OCI-M1 (cell line): ENCODE measurements at places on chromosomes 2 and 18.
A peak's percentile ranks its signal among the peaks of the same experiment; 100 is the strongest.

GRCh38 chr2:17753803-17754663 lies at the start of the genes GEN1 and SMC6:
TSS of gene GEN1 (plus strand) at chr2:17754138. CDS start at chr2:17759944, 5,806 bp downstream.
TSS of gene SMC6 (minus strand) at chr2:17753810. CDS start at chr2:17745946, 7,864 bp downstream.
- DNase-seq, result peak; percentile 98

DNA sequence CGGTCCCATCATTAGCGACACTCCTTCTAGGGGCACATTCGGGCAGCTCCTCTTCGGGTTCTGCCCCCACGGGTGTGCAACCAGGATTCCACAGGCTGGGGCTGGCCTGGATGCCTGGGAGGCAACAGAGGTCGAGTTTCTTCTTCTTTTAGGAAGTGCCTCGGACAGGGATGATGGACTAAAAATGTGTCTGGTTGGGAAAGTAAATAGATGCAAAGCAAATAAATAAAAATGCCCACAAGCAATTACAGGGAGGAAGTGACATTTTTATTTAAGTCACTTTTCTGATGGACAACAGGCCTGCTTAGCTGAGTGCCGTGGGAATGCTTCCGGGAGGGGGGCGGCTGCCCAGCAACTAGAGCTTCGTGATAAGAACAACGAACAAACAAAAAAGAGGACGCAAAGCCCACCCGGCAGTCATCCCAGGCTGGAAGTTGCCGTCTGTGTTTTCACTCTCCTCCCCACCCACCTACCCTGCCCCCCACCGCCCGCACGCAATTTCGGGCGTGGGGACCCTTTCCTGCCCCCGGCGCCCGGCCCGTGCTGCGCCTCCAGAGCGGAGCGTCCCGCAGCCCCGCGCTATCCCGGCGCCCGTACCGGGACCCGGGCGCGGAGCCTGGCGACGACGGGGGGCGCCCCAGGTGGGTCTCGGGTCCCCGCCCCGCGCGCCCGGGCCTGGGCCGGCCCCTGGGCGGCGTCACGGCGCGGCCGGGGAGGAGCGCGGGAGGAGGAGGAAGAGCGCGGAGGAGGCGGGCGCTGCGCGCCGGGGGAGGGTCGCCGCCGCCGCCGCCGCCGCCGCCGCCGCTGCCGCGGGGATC lies 412 bp upstream of the NCK2 start:
- peak; percentile 68 for DNase-seq

- no peak for DNase-seq
These were observed 100.3 kb upstream of the MBOAT2 start for GRCh38 chr2:9103663-9104277.

DNA sequence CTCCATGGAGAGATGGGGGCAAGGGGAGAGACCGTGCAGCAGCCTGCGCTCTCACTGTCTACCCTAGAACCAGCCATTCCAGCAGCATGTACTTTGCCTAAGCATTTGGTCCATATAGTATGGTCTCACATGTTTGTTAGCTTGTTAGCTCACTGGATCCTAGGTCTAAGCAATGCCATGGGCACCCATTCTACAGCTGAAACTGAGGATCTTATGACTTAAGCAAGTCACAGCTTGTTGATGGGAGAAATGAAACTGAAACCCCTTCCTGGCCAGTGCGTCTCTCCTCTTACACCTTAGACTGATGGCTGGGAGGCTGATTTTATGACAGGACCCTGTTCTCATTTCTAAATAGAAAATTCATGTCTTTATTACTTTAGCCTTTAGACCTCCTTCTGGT lies 90.1 kb downstream of the EPAS1 start:
- no peak for DNase-seq

GRCh38 chr2:126846241-126846640 lies 52.4 kb upstream of the TEX51 start:
- DNase-seq, result no peak

DNA sequence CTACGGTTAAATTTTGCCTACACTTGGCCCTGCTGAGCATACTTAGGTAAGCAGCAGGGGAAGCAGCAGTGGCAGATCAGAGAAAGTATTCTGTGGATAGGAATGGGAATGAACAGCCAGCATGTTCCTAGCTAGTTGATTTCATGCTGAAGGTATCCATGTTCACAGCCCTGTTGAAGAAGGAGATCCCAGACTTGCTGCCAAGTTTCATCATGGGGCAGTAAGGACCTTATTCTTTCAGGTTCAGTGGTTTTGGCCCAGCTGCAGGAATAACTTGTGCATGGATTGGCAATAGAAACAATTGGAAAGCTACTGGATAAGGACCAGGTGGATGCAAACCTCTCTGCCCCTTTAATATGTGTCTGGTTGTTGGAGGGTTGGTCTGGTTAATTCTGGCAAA lies 98.2 kb upstream of the TMEM178A start:
- no peak for DNase-seq

DNA sequence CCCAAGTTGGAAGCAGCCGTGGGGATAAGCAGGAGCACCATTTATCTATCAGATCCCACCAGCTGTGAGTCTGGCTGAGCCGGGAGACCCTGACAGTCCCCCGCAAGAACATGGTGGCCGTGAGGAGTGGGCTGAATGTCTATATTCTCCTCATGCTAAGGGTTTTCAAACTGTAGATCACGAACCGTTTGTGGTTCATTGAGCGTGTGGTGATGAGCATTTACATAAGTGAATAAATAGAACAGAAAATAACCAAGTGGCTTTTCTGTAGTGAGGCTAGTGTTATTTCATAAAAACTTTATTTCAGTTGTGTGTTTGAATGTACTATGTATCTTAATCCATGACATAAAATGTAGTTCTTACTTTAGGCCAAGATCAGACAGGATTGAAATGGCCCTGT lies 190.2 kb upstream of the APCDD1 start:
- DNase-seq, result no peak

GRCh38 chr2:165888171-165888570 lies 65.4 kb downstream of the TTC21B start:
- DNase-seq, result no peak

GRCh38 chr18:26555804-26556553 lies 7.6 kb upstream of the KCTD1 start:
- DNase-seq, result no peak

- no peak for DNase-seq
These were observed 37.6 kb downstream of the TEX51 start for GRCh38 chr2:126936219-126936723.
